ENCODE measurements at places on chromosomes 6 and 20. TPM values are rescaled to one million over a fixed set of nuclear protein-coding genes. Genes with fewer than 3 reads are reported as not detected.

GRCh38 chr20:40241596-40242343, 447.3 kb downstream of the MAFB start:
- no peak for DNase-seq

GRCh38 chr6:41702089-41702745, 33.2 kb downstream of the TFEB start:
- DNase-seq = no peak

DNA sequence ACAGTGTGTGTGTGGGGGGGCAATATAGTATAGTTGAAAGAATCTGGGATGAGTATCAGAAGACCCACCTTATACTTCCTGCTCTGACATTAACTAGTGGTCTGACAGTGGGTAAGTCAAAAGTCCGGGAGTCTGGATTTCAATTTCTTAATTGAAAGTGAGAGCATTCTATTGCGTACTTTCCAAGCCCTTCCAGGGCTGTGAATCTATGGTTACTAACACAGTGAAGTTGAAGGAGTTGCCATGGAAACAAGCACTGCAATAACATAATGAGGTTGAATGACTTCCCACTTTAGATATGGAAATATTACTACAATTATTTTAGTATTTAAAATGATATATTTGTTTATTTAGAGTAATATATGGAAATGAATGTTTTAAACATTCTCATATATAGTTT, 80.2 kb downstream of the MLIP start:
- DNase-seq = peak; percentile 11

- no peak for DNase-seq
Measured at GRCh38 chr6:115393821-115394220, 666.9 kb downstream of the FRK start.

- no peak for DNase-seq
Measured at GRCh38 chr6:40322336-40322735, 264.8 kb downstream of the LRFN2 start.

DNA sequence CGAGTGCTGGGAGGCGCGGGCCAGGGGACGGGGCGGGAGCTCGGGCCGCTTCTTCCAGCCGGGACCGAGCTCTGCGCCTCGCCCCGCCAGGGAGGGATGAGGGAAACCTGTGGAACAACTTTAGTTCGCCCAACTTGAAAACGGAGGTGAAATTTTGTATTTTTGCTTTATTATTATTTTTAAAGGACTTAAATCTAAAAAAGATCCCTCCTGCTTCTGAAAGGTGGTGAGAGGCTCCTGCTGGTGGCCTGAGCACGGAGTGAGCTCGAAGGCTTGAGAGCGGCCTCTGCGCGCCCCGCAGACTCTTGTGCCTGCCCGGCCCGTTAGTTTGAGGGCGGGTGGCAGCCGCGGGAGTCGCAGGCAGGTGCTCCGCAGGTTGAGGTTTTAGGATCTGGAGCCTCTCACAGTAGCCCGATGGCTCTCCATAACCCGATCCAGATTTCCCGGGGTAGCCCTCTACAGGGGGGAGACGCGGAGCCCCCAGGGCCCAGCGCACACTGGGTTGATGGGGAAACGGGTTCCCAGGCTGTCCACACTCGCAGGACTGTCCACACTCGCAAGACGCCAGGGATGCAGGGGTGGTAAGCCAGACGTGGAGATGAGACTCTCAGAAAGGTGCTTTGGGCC, 46.2 kb upstream of the SUPT3H start:
- DNase-seq = no peak

DNA sequence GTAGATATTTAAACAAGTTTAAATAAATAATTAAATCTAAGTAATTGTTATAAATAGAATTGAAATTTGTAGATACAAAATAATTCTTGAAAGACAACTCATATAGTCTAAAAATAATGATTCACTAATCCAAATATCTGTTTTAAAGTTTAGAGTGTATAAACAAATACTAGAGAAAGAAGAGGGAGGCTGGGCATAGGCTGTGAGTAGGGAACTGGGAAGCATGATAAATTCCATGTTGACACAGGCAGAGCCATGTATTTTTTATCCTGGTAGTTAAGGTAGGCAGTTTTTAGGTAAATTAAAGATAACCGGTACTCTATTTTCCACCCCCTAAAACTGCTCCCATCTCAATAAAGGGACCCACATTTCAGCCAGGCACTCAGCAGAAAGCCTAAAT, 11.7 kb upstream of the RIN2 start:
- no peak for DNase-seq

DNA sequence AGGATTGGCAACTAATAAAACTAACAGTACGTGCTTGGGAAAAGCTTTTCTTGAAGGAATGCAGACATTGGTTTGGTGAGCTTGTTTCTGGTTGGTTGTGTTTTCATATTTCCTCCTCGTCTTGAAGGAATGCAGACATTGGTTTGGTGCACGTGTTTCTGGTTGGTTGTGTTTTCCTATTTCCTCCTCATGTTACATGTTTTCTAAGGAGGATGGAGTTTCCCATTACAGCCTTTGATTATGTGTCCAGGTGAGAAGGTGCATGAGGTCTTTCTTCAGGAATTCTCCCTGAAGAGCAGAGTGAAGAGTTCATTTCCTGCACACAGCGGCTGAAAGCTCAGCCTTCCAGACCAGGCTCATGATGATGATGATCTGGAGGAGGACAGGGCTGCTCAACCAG, 190.6 kb downstream of the SMOC2 start:
- DNase-seq = no peak

- no peak for DNase-seq
Measured at GRCh38 chr20:39016041-39016440, 53.9 kb downstream of the DHX35 start.

- DNase-seq = no peak
Measured at GRCh38 chr6:27767851-27768250, 144.3 kb downstream of the OR2B2 start.

DNA sequence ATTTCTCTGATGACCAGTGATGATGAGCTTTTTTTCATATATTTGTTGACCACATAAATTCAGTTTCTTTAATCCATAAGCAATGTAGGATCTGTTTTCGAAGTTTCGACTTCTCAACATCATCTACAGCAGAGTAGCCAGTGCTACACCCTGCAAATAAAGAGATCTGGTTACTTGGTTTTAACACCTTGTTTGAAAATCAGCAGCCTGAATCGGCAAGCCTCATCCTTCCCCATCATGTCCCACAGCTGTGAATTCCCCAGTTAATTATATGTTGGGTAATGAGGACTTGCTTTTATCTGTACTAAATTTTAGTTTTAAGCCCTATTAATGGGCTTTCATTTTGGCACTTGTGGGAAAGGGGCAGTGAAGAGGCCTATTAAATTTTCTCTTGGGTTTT, 80.6 kb downstream of the BMP2 start:
- DNase-seq = no peak

GRCh38 chr20:20235681-20236080, 132.2 kb upstream of the INSM1 start:
- DNase-seq = no peak

DNA sequence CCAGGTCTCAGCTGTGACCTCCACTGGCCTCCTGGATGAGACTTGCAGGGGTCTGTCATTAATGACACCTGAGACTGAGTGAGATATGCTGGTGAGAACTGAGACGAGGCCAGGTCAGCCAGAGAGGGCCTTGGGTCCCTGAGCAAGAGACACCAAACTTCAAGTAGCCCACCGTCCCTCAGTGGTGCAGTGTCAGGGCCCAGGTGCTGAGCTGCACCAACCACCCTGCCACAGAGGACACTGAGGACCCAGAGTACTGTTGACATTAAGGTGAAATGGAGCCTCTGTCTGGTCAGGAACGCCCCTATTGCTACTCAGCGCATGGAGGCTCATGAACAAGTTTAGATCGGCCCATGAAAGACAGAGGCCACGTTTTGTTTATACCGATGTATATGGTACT, 64.1 kb upstream of the SCP2D1 start:
- DNase-seq = no peak

DNA sequence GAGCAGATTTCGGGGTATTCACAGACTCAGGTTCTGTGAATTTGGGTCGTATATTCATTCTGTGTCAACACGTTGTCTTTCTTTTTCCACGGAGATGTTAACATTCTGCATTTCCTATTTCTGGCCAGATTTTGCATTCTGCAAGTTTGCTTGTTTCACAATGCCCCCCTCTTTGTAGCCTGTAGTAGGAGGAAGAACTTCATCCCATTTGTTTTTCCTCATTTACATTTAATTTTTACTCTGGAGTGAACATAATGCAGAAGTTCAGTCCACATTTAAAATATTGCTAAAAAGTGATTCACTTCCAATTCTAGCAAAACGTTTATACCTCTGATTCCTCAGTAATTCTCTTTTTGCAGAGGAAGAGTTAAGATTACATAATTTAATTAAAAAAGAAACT, 12.9 kb downstream of the TAGAP start:
- DNase-seq = no peak

GRCh38 chr6:42009844-42010184, 40.5 kb upstream of the TAF8 start:
- no peak for DNase-seq

DNA sequence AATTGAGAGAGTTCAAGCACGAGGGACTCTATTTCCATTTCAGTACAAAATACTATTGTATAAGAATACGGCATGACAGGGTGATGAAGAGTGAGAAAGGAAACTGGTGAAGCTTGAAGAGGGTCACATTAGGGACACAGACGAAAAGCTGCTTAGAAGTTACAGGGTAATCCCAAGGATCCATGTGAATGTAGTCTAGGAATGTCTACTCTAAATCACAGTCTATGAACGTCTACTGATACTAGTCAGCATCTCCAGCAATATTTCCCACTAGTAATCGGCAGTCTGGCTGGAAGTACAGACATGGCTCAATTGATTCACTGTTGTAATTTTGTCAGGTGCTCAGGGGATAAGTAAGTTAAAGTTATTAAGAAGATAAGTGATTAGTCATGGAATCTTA, 156.4 kb downstream of the ASCC3 start:
- no peak for DNase-seq

- DNase-seq = no peak
Measured at GRCh38 chr6:52534966-52535390, 41.9 kb downstream of the TRAM2 start.

- no peak for DNase-seq
Measured at GRCh38 chr6:121668259-121668658, 232.8 kb downstream of the GJA1 start.

DNA sequence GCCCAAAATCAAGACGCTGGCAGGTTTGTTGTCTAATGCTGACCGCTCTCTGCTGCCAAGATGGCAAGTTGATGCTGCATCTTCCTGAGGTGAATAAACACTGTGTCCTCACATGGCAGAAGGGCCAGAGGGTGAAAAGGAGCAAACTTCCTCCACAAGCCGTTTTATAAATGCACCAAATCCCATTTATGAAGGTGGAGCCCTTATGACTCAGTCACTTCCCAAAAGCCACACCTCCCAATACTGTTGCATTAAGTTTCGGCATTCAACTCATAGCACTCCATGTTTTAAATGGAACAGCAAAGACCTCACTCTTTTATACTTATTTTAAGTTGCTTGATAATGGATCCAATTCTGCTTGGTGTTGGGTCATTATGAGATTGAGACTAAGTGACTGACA, 316.6 kb downstream of the RFPL4B start:
- no peak for DNase-seq

GRCh38 chr20:2932498-2932897, 59.2 kb downstream of the PTPRA start:
- no peak for DNase-seq

DNA sequence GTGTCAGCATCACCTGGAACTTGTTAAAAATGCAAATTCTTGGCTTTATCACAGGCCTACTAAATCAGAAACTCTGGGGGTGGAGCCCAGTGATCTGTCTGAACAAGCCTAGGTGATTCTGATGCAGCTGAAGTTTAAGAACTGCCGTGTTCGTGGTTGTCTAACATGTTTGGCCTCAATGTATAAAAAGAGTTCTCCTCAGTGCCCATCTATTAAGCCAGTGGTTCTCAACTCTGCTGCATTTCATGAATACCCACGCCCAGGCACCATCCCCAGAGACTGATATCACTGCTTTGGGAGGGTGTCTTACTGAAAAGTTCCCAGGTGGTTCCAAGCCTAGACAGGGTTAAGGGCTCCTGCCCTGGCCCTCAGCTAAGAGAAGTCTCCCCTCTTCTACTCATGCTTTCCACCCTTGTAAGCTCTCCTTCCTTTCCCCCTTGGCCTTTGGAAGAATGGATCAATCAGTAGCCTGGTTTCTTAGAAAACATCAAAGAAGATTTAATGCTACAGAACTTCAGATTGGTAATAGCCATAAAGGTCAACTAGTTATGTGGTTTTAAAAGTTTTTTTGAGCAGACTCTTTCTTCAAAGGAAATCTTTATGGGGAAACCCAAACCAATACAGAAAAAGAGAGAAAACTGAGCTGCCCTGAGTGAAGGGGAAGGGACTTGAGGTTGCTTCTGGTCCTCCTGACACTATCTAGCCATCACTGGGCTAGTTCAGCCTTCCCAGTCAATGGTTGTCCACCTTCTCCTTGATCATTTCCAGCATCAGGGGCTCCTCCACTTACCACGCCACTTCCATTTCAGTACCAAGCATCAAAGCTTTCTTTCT, 38.9 kb upstream of the TNFAIP3 start:
- no peak for DNase-seq

DNA sequence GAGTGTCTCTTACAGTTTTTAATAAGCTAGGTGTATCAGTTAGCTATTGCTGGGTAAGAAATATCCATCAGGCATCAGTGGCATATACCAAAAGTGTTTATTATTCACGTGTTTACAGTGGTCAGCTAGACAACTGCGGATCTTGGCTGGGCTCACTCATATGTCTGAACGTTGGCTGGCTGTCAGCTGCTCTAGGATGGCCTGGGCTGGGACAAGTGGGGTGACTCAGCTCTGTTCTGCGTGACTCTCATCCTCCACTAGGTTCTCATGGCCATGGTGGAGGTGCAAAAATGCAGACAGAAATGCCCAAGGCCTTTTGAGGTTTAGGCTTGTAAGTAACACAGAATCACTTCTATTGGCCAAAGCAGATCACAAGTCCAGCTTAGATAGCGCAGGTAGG, 22.0 kb downstream of the ZNF341 start:
- DNase-seq = no peak

DNA sequence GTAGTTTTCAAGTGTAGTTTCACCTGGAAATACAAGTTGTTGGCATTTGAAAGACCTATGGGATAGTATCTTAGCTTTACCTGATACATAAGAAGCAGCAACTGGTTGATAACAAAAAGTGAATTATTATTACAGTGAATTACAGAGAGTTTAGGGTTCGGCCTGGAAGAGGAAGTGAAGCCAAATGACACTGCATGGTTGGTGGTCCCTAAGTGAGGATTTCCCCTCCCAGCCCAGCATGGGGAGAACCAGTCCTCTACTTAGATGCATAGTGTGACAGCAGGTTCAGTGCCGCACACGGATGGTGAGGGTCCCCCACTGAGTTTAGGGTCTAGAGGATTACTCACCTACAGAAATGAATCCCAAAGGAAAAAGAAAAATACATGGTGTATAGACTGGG, 18.1 kb downstream of the HLA-DPB1 start:
- no peak for DNase-seq

Gene LTB
- not detected for total RNA-seq

Gene TRIM31
- 119 TPM for total RNA-seq

Gene RIMS1
- total RNA-seq = not detected

Gene ADGRF5
- 0.05 TPM for total RNA-seq

Gene DDX43
- not detected for total RNA-seq

Gene SS18L1
- total RNA-seq = 65.8 TPM

Gene C4B
- 1.4 TPM for total RNA-seq

Gene NHLRC1
- total RNA-seq = 1.6 TPM

Gene DEF6
- total RNA-seq = 2.0 TPM

Gene GSTA3
- total RNA-seq = not detected

Measured in HT-29 (cell line).